Activated naive CD4-positive, alpha-beta T cell treated with anti-CD3 and anti-CD28 coated beads, Interleukin-2, amount 10 ng/mL, durations not matched to agents 7 days and 5 days (primary cell): ENCODE measurements at places on chromosomes 2 and 18.

DNA sequence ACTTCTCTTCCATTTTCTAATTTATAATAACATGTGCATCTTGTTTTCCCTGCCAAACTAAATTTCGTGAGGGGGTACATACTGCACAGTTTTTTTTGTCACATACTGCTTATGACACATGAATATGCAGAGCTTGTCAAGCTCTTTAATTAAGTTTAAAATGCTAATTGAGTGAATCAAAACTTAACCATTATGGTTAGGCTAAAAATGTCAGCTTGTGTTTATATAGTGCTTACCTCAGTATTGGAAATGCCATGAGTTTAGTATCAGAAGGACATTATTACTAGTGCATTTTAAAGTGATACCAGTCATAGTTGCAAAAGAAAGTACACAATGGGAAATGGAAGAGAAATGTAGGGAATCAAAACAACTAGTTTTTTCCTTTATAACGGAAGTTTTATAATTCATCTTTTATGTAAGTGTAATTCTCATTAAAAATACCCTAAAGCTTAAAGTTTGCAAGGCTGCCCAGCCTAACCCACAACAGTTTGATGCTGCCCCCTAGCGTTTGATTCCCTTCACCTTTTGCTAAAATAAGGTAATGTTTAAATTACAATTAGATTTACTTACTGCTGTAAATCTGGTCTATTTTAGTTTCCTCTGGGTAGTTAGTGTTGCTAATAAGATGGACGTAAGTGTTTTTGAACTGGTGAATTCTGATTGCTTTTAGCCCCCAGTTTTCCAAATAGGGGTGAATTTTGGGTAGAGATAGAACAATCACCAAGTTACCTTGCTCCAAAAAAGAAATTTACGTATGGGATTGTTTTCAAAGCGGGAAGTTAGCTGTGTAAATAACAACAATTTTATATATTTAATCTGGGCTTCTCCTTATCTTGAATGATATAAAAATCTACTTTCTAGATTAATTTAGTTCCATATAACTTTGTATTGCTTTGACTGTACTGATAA is 3.2 kb downstream of the SLC39A10 start:
- peak; percentile 89 for DNase-seq

GRCh38 chr2:168978461-168978861 is 52.7 kb downstream of the ABCB11 start:
- DNase-seq, result no peak

GRCh38 chr2:223230352-223230751 is 178.4 kb downstream of the KCNE4 start:
- DNase-seq, result no peak

DNA sequence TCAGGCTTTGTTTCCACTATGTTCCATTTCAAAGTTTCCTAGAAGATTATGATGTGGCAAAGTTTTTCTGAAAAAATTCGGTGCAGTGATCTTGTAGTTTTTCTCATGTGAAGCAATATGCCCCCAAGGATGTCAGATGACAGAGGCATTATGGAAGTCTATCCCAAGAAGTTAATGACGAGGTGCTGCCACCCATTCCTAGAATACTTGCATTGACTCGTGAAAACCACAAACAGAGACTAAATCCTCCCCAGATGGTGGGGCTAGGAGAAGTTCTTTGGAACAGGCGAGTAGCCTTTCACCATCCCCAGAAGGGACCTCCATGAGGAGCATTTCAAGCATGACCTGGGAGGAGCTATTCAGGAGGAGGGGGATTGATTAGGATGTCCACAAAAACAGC is 40.2 kb upstream of the COPS8 start:
- DNase-seq, result no peak

GRCh38 chr2:53095664-53096063 is 671.9 kb upstream of the CHAC2 start:
- DNase-seq, result no peak
